ENCODE measurements at places on chromosomes 11 and 22.
A peak's percentile ranks its signal among the peaks of the same experiment; 100 is the strongest.

DNA sequence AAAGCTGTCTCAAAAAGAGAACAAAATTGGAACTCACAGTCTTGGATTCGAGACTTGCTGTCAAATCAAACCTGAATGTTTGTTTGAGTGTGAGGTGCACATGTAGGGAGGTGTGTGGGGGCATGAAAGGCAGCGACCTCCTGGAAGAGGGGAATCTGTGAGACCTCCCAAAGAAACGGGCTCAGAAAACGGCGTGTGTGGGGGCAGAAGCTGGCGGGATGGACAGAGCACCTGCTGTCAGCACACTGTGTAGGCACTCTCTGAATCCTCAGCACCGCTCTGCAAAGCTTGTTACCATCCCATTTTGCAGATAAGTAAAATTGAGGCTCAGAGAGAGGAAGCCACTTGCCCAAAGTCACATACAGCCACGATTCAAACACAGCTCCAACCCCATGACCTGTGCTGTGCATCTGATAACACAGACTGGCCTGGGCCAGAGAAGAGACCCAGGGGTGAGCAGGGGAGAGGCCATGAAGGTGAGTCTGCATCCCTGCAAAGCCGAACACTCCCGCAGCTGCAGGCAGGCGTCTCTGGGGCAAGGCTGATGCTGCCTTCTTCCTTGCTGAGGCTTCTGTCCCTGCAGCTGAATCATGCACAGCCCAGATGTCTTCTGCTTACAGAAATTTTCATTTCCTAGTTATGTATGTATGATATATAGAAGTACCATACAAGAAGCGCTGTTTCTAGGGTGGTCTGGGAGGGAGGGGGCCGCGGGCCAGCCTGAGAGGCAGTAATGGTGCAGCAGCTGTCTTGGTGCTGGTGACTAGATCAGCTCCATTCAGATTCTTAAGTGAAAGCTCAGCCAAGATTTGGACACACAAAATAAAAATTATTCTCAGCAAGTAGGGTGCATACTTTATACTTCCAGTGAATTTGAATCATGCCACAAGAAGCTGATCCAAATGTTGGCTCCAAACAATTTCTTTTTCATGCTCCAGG, 67.3 kb upstream of the SHISAL1 start:
- no peak for DNase-seq

DNA sequence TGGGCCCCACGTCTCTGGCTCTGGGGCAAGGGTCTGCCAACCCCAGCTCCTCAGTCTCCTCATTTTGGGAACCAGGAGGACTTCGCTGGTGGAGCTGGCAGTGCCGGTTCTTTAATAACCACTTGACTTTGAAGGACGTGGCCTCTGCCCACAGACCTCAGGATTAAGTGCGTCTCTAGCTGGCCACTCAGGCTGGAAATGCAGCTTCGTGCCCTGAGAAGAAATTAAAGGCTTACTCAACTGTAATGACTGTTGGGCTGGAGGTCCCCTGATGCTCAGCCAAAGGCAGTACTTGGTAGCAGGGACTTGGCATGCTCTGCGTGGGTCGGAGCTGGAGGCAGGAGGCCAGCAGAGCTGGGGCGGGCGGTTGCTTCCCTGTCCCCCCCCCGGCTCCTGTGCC, 16.7 kb upstream of the PARVG start:
- no peak for DNase-seq

- no peak for DNase-seq
Measured at GRCh38 chr11:19561011-19561410, 151.6 kb upstream of the NAV2 start.

GRCh38 chr11:60064111-60064510, 7.6 kb downstream of the MS4A3 start:
- DNase-seq: no peak

GRCh38 chr11:43359422-43359818, 700 bp downstream of the TTC17 start:
- DNase-seq: peak; percentile 21

Data from WTC11 (cell line).